ENCODE measurements at places on chromosomes 1 and 21.

DNA sequence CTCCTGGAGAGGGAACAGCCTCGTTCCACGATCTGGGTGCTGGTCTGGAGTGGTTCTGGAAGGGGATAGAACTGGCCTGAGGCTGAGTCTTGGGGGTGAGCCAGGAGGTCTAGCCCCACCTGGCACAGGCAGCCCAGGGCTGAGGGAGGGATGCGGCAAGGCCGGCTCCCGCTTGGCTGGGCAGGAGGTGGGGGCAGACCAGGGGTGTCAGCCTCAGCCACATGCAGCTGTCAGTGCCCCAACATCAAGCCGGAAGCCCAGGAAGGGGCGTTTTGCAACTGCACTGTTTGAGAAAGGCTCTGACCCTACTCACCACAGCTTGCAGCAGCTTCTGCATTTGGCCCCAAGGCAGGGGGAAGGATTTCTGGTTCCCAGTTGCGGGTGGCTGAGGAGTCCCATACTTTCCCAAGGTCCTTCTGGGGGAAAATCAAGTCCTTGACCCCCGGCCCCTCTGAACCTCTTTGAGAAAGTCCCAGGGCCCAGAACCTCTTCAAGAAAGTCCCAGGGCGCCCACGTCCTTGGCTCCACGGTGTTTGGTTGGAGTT, 2.0 kb downstream of the EFHD2 start:
- DNase-seq, result no peak

- DNase-seq, result no peak
Measured at GRCh38 chr1:1079408-1080121, 5.5 kb upstream of the RNF223 start.

GRCh38 chr1:227779685-227780084, 35.8 kb upstream of the PRSS38 start:
- no peak for DNase-seq

GRCh38 chr1:161250829-161251228, 7.7 kb upstream of the PCP4L1 start:
- no peak for DNase-seq

DNA sequence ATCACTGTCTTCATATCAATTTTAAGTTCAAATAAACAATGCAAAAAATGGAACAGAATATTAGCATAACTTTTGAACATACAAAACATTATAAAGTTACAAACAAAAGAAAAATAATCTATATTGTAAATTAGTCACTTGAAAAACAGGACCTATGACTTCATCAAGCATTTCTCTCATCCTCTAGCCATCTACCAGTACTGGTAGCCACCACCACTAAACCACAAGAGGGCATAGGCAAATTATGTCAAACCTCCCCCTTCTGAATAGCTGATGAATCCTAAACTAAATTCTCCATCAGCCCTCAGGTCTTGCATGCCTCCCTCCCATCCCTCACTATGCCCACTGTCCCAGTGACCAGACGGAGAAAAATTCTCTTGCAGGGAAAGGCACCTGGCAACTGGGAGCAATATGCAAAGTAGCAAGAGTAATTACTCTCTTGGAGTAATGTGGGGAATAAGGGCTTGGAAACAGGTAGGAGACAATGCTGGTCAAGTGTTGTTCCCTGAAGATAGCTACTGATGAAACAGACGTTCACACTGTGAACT, 37.1 kb downstream of the SSX2IP start:
- no peak for DNase-seq

DNA sequence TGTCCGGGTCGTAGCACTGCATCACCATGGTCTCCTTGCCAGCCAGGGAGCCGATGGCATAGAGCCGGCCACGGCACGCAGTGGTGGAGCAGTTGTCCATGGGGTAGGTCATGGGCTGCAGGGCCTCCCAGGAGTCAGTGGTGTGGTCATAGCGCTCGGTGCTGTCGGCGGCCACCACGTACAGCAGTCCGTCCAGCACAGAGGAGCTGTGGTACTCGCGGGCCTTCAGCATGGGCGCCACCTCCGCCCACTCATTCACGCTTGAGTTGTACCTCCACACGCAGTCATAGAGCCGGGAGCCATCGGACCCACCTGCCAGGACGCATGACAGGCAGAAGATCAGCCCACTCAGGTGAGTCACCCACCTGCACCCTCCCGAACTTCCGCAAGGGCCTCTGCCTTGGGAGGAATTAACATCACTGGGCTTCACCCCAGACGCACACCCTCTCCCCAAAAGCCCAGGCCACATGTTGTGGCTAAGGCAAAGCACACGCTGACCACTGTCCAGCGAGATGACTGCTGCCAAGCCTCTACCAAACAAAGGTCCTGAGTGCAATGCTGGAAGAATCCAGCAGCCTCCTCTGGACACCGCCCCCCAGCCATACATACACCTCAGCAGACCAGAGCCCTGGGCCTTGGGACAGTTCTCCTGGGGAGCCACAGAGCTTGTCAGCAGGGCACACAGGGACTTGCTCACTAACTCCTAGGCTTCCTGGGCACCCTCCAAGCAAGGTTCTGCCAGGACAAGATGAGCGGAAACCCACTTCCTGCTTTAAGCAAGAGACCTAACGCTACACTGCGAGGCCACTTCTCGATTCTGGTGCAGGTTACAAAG, 3.3 kb downstream of the KLHL21 start:
- DNase-seq, result no peak

DNA sequence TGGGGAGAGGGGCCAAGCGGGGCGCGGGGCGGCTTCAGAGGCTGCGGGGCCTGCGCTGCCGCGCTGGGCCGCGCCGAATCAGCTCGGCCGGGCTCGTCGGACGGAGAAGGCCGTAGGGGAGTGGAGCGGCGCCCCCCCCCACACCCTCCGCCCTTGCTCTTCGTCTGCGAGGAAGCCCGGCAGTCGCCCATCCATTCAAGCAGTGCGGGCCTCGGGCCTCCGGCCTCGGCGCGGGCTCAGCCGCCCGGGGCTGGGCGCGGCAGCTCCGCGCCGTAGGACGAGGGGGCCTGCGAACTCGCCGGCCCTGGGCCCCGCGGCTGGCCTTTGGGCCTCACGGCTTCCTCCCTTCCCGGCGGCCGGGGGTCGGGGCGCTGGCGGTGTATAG, 564 bp downstream of the CTPS1 start:
- DNase-seq, result no peak

DNA sequence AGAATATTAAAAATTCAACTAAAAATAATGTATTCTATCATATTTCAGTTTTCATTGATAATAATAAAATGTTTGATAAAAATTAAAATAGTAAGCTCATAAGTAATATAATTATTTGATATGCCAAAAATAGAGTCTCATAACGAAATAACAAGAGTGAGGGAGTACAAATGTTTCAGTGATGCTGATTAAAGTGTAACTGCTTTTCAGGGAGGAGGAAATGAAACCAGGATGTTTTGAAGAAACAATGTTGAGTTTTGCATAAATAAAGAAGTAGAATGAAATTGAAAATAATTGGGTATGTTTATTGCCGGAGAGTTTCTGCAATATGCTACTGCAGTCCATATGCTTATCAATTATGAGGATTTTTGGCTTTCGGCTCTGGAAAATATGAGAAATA, 1159.8 kb upstream of the ADGRL2 start:
- no peak for DNase-seq

DNA sequence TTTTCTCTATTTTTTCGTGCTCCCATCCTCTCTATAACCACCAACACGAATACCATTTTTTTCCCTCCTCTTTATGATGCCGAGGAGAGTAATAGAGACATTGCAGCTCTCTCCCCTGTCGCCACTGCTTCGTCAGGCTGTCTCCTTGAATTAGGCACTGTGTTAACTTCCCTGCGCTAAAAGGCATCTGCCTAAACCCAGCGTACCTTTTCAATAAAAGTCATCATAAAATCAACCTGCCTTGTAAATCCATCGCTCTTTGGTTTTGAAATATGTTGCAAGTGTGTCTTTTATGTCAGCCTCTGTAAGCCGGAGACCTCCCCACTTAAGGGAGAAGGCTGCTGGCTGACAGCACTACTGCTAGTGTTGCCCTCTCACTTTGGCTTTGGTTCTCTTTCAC, 8.7 kb downstream of the RNF220 start:
- no peak for DNase-seq

DNA sequence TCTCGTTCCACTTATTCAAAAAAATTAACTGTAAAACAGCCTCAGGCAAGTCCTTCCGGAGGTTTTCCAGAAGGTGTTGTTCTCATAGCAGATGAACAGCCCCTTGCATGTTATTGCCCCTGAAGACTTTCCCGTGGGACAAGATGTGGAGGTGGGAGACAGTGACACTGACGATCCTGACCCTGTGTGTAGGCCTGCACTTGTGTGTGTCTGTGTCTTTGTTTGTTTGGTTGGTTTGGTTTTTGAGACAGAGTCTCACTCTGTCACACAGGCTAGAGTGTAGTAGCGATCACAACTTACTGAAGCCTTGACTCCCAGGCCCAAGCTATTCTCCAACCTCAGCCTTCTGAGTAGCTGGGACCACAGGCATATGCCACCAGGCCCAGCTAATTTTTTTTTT, 12.6 kb downstream of the ETV3L start:
- no peak for DNase-seq

- DNase-seq, result no peak
Measured at GRCh38 chr1:82018319-82018718, 217.6 kb downstream of the ADGRL2 start.

DNA sequence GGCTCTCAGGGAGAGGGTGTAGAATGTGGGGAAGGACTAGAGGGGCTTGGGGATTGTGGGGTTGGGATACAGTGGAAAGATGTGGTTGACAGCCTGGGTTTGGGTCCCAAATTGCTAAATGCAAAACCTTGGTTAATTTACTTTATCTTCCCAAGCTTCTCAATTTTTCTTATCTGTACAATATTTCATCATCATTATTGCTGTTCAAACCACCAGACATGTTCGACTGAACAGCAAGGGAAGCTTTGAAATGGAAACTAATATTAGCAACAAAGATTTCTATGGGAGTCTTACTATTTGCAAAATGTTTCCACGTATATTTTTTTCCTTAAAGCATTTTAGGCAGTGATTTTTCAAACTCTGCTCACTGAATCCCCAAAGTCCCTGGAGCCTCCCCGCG, 67.0 kb upstream of the KAZN start:
- no peak for DNase-seq

DNA sequence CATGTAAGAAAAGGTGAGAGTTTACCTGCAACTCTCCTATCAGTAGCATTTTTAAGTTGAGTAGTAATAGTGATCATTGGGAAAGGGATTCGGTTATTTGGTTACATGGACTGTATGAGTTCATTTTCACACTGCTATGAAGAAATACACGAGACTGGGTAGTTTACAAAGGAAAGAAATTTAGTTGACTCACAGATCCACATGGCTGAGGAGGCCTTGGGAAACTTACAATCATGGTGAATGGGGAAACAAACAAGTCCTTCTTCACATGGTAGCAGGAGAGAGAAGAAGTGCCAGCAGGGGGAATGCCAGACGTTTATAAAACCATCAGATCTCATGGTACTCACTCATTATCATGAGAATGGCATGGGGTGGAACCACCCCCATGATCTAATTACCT, 59.3 kb upstream of the FBXO28 start:
- DNase-seq, result no peak

DNA sequence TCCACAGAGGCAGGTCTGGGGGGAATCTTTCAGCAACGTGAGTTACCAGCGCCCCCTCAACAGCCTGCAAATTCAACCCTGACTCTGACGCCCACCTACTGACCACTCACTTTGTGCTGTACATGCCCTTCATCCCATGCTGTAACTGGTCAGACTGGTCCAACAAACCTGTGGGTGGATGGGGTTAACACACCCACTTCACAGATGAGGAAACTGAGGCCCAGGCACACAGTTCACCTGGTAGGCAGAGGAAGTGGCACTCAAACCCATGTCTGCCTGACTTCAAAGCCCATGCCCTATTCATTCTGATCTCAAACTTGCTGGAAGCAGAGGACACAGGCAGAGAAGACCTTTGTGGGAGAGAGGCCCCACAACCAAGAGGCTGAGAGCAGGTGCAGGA, 172.9 kb downstream of the TRABD2B start:
- DNase-seq, result no peak

- no peak for DNase-seq
Measured at GRCh38 chr1:84538599-84538998, 32.2 kb upstream of the GNG5 start.

DNA sequence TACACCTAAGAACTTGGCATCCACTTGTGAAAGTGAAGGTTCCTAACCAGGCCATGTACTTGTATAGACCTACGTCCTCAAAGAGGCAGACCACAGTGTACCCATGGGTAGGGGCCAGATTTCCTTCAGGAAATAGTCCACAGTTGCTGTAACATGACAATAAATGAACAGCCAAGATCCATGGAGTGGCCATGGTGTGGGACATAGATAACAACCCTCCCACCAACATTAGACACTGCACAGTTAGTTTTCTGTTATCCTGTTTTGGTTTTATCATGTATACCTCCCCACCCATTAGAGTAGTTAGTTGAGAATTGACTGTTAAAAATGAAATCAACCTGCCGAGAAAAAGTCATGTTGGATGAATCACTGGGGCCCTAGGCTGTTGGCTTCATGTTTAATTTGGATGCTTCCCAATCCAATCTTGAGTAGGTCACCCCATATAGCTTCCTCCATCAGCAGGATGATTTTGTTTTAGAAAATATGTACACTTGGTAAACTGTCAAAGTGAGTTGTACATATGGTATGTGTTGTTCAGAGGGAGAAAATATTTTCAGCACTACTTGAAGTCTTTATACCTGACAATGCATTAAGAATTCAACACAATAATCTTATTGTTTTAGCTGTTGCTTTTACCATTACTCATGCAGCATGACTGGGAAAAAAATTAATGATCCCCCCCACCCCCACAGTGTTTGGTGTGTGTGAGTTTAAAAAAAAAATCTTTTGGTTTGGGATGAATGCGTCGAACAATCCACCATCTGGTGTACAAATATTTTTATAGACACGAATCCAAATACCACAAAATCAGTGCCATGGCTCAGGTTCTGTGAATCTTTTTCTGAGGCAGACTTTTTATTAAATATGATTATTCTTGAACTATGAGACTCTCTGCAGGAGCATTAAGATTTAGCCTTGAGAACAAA, 88.3 kb upstream of the ARHGAP29 start:
- DNase-seq, result no peak

GRCh38 chr1:32969566-32969965, 5.0 kb upstream of the RNF19B start:
- DNase-seq, result no peak

- no peak for DNase-seq
Measured at GRCh38 chr1:197725044-197725443, 50.2 kb downstream of the DENND1B start.

DNA sequence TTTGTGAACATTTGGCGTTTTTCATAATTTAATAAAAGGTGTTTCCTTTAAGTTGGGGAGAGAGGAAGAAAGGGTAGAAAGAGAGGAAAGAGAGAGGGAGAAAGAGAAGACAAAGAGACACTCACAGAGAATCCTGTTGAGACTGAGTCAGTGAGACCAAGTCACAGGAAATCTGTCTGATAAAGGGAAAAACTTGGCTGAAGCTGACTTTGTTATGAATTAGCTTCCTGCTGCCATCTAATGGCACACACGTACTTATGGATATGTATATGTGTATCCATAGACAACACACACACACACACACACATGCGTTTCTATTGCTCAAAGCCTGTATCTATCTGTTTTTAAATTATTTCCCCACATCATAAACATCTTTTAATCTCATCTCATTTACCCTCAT, 42.5 kb upstream of the DISC1 start:
- DNase-seq, result no peak

- DNase-seq, result no peak
Measured at GRCh38 chr1:115989699-115990098, 13.4 kb downstream of the SLC22A15 start.

GRCh38 chr1:220529521-220530020, 1.6 kb downstream of the MARK1 start:
- DNase-seq, result no peak

- no peak for DNase-seq
Measured at GRCh38 chr1:230230948-230231773, 164.1 kb downstream of the GALNT2 start.

- no peak for DNase-seq
Measured at GRCh38 chr1:226551299-226551698, 2.7 kb downstream of the STUM start.
